ENCODE measurements at places on chromosomes 13 and 19.
A peak's percentile ranks its signal among the peaks of the same experiment; 100 is the strongest.

DNA sequence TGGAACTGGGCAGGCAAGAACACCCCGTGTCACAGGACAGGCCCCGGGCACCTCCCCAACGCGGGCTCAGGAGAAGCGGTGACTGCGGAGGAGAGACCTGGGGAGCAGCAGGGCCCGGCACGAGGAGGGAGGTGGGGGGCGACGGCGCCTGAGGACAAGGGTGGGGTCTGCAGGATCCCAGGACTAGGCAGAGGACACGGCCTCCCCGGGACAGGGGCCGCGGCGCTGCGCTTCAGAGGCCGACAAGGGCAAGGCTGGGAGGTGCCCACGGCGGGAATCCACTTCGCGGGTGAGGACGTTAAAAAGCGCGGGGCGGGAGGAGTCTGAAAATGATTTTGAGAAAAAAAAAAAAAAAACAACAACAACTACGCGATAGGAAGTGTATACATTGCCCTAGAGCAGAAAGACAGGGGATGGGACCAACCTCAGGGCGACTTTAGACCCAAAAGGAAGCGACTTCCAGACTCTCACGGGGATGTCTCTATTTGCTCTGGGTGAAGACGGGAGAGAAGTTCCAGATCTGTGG, 44.9 kb downstream of the ZNF611 start:
- peak; percentile 46 for DNase-seq

- no peak for DNase-seq
Observed at GRCh38 chr19:48720251-48720612, 707 bp upstream of the MAMSTR start.

DNA sequence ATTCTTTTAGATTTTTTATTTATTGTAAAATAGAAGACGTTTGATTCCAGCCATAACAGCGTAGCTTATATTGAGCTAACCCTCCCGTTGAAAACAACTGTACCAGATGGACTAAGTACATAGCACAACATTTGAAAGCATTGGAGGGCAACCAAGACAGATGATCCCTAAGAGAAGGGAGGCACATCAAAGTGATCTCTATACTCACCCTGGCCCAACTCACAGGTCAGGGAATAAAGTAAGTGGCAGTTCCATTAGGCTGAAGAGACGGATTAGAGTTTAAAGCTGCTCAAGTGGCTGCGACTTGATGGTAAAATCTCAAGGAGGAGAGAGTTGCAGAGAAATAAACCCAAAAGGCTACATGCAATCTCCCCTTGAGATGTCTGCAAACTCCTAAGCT, 65.1 kb upstream of the ITM2B start:
- no peak for DNase-seq

GRCh38 chr13:78806457-78806856, 147.5 kb upstream of the OBI1 start:
- DNase-seq, result no peak

DNA sequence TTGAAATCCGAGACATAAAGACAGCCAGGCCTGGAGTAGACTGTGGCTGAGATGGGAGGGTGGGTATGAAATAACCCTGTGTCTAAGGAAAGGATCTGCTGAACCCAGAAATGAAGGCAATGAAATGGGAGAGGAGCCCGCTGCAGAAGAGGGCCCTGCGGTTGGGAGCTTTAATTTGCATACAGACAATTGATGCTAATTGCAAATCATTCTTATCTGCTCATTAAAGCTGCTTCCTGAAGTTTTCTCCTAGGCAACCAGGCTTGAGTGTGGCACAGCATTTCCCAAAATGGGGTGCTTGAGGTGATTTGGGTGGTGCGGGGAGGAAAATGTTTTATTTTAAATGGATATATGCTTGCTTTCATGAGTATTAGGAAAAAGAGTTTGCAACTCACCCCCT, 55.4 kb downstream of the DPF1 start:
- DNase-seq, result no peak

- no peak for DNase-seq
Observed at GRCh38 chr19:55082020-55082851, 6.6 kb downstream of the EPS8L1 start.

DNA sequence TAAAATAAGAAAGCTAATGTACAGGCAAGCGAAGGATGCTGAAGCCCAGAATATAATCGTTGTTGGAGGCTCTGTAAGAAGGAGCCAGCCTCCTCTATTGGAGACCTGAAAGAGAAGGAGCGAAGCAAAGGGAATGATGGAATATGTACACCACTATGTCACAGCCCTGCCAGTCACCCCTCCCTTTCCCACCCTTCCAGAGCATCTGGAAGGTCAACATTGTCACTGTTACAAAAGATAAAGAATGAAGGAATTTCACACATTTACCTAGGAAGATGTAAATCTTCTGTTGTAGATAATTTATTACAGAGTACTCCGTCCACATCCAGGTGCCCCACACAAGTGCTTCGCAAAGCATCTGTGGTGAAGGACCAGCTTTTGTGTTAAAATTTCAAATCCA, 39.7 kb upstream of the SACS start:
- no peak for DNase-seq

DNA sequence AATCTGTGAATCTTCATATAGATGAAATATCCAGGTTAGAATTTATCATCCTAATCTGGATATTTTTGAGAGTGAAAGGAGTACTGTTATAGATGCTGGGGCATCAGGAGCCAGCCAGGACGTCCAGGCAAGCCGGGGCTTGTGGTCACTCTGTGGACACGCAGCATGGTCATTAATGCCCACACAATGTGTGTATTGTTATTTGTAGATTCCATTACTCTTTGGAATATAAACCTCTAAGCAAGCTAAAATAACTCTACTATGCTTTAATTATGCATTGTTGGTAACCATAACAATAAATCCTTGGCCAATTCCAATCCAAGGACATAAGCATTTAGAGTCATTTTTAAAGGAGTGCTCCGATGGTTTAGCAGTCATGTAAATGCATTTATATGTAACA, 137.9 kb downstream of the TM9SF2 start:
- DNase-seq, result no peak

DNA sequence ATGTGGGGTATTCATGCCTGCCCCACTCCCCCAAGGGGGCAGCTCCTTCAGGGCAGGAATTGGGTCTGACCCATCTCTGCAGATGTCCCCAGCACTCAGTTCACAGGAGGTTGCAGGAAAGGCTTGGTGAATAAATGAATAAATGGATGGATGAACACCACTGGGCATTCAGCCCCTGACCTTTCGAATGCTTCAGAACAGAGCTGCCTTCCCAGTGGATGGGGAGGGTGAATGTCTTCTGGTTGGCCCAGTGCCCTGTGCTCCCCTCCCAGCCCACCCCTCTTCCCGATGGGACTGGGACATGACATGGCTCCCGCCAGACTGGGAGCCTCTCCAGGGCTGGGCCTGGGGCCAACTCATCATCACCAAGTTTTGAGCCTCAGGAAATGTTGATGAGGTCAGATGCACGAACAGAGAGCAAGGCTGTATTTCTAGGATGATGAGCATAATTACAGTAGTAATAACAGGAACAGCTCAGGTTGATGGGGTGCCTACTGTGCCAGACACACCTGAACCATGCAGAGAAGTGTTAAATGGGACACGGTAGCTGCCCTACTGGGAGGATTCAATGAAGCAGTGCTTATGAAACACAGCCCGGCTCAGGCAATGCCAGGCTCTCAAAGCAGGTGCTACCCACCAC, 25.7 kb downstream of the VRK3 start:
- no peak for DNase-seq

DNA sequence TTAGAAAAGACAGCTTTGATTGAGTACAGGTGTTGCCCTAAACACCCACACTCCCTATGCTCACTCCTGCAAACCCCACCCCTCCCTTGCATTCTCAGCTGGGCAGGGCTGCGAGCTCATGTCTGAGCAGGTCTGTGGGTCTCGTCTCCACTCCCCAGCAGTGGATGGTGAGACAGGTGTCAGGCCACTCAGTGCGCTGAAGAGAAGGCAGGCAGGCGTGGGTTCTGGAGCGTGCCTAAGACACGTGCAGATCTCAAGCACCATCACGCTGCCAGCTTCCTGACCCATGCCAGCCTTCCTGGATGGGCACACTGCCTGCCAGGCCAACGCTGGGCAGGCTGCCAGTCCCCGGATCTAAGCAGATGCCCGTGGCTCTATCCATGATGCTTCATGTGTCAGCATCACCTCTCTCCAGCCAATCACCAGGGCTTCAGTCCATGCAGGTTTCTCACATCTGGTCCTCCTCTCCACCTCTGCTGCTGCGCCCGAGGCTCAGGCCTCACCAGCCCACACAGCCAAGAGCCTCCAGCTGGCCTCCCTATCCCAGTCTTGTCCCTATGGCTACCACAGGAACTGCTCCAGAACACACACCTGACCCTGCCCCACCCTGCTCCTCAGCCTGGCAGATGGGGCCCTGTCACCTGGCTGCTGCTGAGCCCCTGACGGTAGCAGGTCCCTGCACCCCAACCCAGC, 42.6 kb downstream of the EPS15L1 start:
- DNase-seq, result peak; percentile 16

GRCh38 chr19:9324584-9324962, 594 bp downstream of the ZNF559 start:
- no peak for DNase-seq

GRCh38 chr19:51690454-51691073, 2.6 kb upstream of the SPACA6 start:
- DNase-seq, result peak; percentile 88

- DNase-seq, result no peak
Observed at GRCh38 chr13:106507560-106508274, 27.7 kb downstream of the EFNB2 start.

DNA sequence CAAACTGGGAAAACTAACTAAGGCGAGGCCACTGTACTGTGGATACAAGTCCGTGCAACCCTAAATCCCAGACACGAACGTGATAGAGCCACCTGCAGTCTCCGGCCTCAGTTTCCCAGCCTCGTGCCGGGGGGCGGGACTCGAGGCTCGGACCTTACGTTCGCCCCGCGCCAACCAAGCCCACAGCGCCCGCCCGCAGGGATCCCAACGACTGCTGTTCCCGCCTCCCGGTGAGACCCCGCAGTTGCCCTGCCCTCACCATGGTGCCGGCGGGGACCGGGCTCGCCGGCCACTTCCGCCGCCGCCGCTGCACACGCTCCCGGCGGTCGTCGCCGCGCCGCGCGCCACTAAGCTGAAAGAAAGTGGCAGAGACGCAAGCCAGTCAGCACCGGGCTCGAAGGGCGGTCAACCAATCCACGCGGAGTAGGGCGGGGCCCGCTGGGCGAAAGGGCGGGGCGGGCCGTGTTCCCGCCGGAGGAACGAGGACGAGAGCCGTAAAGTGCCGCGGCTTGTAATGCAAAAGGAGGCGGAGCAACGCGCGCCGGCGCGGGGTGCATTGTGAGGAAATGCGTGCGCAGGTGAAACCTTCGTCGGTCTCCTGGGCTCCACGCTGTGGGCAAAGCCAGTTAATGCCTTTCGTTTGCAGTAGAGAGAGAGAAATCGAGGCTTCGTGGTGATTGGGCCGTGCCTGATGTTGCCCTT, at the start of gene LSM4:
LSM4 (minus strand) TSS at position 318 of the 702 bp plus-strand sequence; CDS start at position 262, 56 bp downstream.
- DNase-seq, result peak; percentile 89

GRCh38 chr13:100131863-100132574, 43.1 kb downstream of the PCCA start:
- DNase-seq, result peak; percentile 20

- no peak for DNase-seq
Observed at GRCh38 chr13:31610270-31610998, 128.9 kb upstream of the RXFP2 start.

DNA sequence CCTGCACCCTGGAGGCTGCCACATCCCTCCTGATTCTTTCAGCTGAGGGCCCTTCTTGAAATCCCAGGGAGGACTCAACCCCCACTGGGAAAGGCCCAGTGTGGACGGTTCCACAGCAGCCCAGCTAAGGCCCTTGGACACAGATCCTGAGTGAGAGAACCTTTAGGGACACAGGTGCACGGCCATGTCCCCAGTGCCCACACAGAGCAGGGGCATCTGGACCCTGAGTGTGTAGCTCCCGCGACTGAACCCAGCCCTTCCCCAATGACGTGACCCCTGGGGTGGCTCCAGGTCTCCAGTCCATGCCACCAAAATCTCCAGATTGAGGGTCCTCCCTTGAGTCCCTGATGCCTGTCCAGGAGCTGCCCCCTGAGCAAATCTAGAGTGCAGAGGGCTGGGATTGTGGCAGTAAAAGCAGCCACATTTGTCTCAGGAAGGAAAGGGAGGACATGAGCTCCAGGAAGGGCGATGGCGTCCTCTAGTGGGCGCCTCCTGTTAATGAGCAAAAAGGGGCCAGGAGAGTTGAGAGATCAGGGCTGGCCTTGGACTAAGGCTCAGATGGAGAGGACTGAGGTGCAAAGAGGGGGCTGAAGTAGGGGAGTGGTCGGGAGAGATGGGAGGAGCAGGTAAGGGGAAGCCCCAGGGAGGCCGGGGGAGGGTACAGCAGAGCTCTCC, 6.9 kb upstream of the CEACAM5 start:
- no peak for DNase-seq

DNA sequence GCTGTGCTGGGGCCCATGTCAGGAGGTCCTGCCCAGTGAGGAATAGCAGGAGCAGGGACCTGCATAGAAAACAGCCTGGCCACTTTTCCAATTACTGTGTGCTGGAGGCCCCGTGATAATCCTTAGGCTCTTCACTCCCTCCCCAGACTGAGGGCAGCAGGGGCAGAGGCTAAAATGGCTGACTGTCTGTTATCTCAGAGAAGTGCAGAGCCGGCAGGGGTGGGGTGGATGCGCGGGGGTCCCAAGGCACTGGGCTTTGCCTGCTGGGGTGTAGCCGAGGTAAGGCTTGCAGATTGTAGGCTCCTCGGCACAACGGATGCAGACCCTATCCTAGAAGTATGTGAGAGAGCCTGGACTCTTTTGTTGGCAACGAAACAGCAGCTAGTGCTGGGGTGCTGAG, 1064.1 kb downstream of the OLFM4 start:
- DNase-seq, result no peak

DNA sequence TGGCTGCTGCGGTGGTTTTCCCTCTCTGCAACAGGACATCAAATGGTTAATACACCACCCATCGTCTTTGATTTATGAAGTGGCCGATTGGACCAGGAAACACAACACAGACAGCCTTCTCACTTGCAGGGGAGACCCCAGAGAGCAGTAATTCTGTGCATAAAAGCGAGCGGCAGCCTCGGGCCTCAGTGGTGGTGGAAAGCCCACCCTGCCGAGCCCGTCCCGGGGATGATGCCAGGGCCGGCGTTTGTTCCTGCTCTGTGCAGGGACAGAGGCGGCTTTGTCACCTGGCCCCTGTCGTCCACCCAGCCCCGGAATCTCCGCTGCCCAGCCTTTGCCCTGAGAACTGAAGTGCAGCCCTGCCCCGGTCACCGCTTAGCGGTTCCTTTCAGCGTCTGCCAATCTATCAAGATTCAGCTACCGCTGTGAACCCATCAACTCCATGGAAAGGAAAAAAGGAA, 184.4 kb downstream of the TSHZ3 start:
- DNase-seq, result no peak
